RCC 7860 (cell line): ENCODE measurements at places on chromosomes 7 and 10.

- no peak for DNase-seq
Observed at GRCh38 chr7:716222-716621, 10.3 kb upstream of the DNAAF5 start.

DNA sequence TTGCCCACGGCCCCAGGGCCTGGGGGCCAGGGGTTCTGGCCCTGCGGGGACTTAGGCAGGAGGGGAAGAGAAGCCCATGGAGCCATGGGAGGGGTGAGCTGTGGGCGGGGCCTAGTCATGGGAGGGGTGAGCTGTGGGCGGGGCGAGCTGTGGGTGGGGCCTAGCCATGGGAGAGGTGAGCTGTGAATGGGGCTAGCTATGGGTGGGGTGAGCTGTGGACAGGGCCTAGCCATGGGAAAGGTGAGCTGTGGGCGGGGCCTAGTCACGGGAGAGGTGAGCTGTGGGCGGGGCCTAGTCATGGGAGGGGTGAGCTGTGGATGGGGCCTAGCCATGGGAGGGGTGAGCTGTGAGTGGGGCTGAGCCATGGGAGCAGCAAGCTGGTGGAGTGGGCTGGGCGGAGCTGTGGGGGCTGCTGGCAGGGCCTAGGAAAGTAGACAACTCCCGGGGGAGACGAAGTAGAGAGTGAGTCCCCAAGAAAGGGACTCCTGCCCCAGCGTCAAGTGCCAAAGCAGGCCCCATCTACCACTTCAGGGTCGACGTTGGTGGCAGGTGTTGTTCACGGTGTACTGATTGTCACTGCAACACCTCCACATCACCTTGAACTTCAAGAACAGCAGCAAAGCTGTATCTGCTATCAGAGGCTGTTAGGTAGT lies 19.2 kb upstream of the TTYH3 start:
- no peak for DNase-seq

GRCh38 chr10:133399123-133399601 lies 5.2 kb downstream of the MTG1 start:
- no peak for DNase-seq

DNA sequence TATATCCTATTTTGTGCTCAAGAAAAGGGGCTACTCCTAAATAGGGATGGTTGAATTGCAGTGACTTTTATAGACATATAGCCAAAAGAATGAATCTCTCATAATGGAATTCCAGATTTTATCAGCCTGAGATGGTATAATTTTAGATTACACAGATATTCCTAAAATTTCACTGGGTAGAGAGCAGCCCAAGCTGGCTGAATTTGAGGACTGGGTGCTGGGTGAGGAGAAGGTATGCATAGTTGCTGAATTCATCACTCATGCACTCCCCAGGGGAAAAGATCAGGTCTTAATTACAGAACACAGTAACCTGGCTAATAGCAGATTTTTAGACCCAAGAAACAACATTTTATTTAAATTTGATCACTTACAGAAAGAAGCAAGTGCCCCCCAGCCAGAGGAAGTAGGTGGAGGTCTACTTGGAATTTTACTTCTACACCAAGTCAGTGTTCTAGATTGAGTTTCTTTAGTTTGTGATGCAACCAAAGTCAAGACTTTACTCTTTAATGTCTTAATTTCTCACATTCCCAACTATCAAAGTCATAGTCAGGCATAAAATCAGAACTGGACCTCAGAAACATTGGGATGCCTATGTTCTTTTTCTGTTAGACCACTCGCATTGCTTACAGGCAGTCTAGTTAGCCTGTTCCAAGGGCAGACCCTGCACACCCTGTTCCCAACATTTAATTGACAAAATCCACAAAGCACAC lies 337.4 kb upstream of the PODXL start:
- DNase-seq: no peak

DNA sequence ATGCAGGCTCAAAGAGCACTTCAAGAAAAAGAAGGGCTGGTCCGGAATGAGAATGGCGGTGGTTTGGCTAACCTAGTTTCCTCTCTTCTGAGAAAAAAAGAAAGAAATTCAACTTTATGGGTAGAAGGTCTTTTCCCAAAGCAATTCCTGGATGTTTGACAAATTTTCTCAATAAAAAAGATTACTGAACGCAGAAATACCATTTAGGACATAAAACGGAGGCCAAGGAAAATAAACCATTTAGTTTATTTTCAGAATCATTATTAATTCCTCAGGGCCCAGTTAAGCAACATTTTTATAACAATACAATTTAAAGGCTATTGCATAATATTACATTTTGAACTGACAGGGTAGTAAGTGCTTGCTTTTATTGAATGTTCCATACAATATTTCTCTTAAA lies 284.6 kb upstream of the ANKRD30A start:
- no peak for DNase-seq
